ENCODE measurements at places on chromosomes 7 and 10.

DNA sequence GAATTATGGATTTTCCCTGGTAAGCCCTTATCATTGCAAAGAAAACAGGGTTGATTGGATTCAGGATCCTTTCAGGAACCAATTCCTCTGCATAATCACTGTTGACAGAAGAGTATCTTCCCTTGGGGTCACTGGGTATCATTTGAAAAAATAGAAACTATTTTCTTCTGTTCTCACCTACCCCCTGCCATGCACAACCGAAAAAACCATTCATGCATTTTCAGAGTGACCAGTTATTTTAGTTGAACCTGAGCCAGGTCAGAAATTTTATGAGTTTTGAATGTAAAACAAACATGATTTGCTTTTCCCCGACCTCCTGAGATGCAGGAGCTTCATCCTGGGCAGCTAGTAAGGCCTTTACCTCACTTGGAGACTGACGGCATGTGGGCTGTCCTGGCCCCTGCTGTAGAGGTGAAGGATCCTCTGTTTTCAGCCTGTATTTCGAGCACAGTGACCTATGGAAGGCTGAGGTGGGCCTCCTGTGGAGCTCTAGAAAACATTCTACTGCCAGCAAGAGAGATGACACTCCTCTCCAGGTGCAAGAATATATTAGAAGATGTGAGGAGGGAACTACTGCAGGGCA is 30.1 kb downstream of the TMEM178B start:
- no peaks in the 10 kb centered on the region for H3K4me1 ChIP-seq
- DNase-seq = no peak
- H3K27me3 ChIP-seq = no peaks in the 10 kb centered on the region
- no peak overlapping the region for H3K4me3 ChIP-seq

DNA sequence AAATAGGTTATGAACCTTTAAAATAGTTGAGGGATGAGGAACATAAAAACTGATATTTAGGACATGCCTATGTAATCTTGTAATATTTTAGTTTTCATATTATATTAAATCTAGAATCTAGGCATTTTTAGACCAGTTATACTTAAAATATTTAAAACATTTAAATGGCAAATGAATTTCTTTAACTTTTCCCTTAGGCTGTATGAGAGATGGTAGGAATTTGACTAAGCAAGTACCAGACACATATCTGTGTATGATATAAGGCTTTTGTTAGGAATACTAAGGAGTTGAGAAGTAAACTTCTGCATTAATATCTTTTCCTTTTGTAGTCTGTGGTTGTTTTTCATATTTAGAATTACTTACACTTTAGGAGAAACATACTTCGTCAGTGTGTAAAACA is 25.1 kb downstream of the SEPTIN7 start:
- H3K27ac ChIP-seq = no peak overlapping the region
- H3K36me3 ChIP-seq = no peaks in the 10 kb centered on the region
- DNase-seq = no peak
- no peaks in the 10 kb centered on the region for H3K27me3 ChIP-seq
- H3K4me1 ChIP-seq = peaks cover 54% of the 10 kb centered on the region

DNA sequence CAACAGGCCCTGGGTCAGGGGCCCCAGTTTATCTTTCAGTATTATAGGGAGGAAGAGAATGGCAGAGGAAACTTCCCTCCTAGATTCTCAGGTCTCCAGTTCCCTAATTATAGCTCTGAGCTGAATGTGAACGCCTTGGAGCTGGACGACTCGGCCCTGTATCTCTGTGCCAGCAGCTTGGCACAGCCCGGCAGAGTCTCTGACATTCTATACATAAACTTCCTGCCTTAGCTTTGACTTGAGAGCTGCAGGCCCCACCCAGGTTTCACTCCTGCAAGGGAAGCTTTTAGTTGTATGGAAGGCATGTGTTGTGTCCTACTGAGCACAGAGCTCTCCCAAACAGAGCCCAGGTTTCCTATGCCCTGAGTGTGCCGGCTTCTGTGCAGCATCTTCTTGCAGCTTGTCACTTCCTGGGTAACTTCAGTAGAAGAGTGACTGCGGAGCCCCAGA is 205.6 kb upstream of the PRSS58 start:
- no peak overlapping the region for H3K4me3 ChIP-seq
- no peaks in the 10 kb centered on the region for H3K27me3 ChIP-seq
- no peak overlapping the region for H3K27ac ChIP-seq
- no peaks in the 10 kb centered on the region for H3K36me3 ChIP-seq
- DNase-seq = no peak

GRCh38 chr7:99672573-99672972 is 7.2 kb downstream of the CYP3A5 start:
- H3K36me3 ChIP-seq = no peaks in the 10 kb centered on the region
- H3K27ac ChIP-seq = no peak overlapping the region
- no peak for DNase-seq
- no peaks in the 10 kb centered on the region for H3K27me3 ChIP-seq
- H3K4me1 ChIP-seq = no peaks in the 10 kb centered on the region
- H3K4me3 ChIP-seq = no peak overlapping the region

GRCh38 chr10:17857040-17857439 is 47.9 kb downstream of the MRC1 start:
- H3K4me1 ChIP-seq = no peaks in the 10 kb centered on the region
- H3K36me3 ChIP-seq = no peaks in the 10 kb centered on the region
- no peaks in the 10 kb centered on the region for H3K27me3 ChIP-seq

DNA sequence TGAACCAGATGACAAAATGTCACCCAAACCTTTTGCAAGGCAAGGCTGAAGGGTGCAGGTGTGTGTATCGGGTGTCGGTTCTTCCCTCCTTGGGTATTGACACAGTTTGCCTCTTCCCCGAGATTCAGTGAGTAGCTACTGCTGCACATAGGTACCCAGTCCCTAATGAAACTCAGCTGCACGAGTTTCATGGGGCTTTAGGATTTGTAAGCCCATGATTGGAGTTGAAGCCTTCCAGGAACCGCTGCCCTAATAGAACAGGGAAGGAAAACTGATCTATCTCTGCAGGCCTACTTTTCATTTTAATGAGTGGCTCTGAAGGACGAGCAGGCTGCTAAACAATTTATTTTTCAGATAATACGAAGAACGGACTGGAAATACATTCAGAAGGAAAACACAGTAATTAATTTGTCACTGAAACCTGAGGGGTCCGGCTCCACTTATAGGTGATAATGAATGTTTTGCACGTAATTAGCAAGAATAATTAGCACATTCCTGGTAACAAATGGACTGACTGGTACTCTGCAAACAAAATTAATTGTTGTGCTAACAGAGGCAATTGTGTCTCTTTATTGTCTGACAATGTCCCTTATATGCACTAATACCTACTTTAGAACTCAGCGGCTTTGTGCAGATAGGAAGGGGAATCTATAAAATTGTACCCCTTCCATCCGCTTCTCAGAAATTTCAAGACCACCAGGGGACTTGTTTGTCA is 49.6 kb upstream of the FZD8 start:
- no peak overlapping the region for H3K27ac ChIP-seq
- DNase-seq = no peak
- H3K27me3 ChIP-seq = peaks cover 32% of the 10 kb centered on the region
- no peak overlapping the region for H3K4me3 ChIP-seq

DNA sequence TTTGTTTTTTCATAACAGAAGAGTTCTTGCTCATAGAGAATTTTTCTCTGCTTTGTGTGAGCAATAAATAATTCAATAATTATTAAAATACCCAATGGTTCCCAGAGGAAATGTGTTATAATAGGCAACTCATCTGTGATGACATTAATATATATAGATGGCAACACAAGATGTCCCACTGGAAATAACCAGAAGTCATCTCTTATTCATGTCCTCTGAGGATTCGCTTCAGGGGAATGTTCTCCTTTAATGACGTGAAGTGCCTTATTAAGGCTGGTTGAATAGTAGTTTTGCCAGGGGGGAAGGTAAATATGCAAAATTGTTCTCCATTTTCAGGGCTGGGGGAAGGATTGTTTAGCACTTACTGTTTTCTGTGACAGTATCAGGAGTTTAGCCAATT is 3.1 kb downstream of the SLC39A12 start:
- no peaks in the 10 kb centered on the region for H3K27me3 ChIP-seq
- no peak overlapping the region for H3K27ac ChIP-seq
- no peaks in the 10 kb centered on the region for H3K36me3 ChIP-seq
- no peak for DNase-seq
- no peaks in the 10 kb centered on the region for H3K4me1 ChIP-seq

GRCh38 chr7:158008267-158008666 is 579.4 kb downstream of the PTPRN2 start:
- H3K4me1 ChIP-seq = no peaks in the 10 kb centered on the region
- no peaks in the 10 kb centered on the region for H3K27me3 ChIP-seq
- DNase-seq = no peak
- H3K36me3 ChIP-seq = no peaks in the 10 kb centered on the region
- no peak overlapping the region for H3K4me3 ChIP-seq

- no peaks in the 10 kb centered on the region for H3K27me3 ChIP-seq
- H3K4me3 ChIP-seq = peak overlapping the region; percentile 94
- no peak overlapping the region for H3K27ac ChIP-seq
- peaks cover 15% of the 10 kb centered on the region for H3K4me1 ChIP-seq
Measured at GRCh38 chr10:58515291-58515941, 2.7 kb downstream of the BICC1 start.

- peak overlapping the region; percentile 68 for H3K4me3 ChIP-seq
- H3K27me3 ChIP-seq = peaks cover 18% of the 10 kb centered on the region
- peak; percentile 90 for DNase-seq
- peak overlapping the region; percentile 52 for H3K27ac ChIP-seq
Measured at GRCh38 chr7:1664711-1665548, 5.1 kb upstream of the ELFN1 start.

DNA sequence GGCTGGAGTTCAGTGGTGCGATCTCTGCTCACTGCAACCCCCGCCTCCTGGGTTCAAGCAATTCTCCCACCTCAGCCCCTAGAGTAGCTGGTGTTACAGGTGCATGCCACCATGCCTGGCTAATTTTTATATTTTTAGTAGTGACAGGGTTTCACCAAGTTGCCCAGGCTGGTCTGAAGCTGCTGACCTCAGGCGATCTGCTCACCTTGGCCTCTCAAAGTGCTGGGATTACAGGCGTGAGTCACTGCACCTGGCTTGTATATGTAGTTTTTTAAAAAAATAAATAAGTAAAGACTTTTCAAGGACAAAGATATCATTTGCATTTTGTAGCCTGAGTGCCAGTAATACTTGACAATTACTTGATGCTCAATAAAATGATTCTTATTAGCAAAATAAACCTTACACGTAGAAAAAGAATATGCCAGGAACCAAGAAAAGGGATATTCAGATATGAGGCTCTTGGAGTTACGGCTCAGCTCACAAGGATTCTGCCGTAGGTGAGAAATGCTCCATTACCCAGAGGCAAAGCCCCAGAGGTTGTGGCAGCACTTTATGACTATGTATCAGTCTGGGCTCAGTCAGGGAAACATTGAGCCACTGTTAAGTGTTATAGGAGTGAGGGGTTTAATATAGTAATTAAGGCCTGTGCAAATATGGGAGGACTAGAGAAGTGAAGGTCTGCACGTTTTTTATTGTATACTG is 98.5 kb downstream of the TPST1 start:
- H3K27ac ChIP-seq = no peak overlapping the region
- no peaks in the 10 kb centered on the region for H3K4me1 ChIP-seq
- H3K27me3 ChIP-seq = no peaks in the 10 kb centered on the region
- no peaks in the 10 kb centered on the region for H3K36me3 ChIP-seq

DNA sequence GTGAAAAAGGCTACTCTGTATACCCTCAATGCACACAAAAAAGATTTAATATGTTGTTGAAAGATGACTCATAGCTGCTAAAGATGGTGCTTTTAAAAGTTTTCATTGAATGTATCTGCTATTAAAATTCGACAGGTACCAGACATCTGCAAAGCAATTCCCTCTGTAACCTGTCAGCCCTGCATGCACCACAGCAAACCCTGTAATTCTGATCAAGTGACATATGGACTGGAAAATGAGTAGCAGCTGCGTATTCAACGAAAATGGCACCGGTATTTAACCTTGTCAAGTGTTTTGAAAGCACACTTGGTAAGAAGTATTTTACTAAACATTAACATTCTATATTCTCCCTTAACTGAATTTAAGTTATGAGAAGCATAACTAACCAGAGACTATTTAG is 58.2 kb upstream of the PTPRN2 start:
- no peaks in the 10 kb centered on the region for H3K27me3 ChIP-seq
- no peak overlapping the region for H3K4me3 ChIP-seq
- no peak overlapping the region for H3K27ac ChIP-seq
- no peaks in the 10 kb centered on the region for H3K36me3 ChIP-seq
- H3K4me1 ChIP-seq = no peaks in the 10 kb centered on the region

DNA sequence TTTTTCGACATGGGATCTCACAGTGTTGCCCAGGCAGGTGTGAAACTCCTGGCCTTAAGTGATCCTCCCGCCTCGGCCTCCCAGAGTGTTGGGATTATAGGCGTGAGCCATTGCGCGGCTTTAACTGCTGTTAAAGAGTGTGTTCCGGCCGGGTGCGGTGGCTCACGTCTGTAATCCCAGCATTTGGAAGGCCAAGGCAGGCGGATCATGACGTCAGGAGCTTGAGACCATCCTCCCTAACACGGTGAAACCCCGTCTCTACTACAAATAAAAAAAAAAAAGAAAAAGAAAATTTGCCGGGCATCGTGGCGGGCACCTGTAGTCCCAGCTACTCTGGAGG is 1.1 kb downstream of the RABGEF1 start:
- peak overlapping the region; percentile 84 for H3K4me3 ChIP-seq
- peak overlapping the region; percentile 95 for H3K27ac ChIP-seq
- peak; percentile 37 for DNase-seq
- no peaks in the 10 kb centered on the region for H3K27me3 ChIP-seq

DNA sequence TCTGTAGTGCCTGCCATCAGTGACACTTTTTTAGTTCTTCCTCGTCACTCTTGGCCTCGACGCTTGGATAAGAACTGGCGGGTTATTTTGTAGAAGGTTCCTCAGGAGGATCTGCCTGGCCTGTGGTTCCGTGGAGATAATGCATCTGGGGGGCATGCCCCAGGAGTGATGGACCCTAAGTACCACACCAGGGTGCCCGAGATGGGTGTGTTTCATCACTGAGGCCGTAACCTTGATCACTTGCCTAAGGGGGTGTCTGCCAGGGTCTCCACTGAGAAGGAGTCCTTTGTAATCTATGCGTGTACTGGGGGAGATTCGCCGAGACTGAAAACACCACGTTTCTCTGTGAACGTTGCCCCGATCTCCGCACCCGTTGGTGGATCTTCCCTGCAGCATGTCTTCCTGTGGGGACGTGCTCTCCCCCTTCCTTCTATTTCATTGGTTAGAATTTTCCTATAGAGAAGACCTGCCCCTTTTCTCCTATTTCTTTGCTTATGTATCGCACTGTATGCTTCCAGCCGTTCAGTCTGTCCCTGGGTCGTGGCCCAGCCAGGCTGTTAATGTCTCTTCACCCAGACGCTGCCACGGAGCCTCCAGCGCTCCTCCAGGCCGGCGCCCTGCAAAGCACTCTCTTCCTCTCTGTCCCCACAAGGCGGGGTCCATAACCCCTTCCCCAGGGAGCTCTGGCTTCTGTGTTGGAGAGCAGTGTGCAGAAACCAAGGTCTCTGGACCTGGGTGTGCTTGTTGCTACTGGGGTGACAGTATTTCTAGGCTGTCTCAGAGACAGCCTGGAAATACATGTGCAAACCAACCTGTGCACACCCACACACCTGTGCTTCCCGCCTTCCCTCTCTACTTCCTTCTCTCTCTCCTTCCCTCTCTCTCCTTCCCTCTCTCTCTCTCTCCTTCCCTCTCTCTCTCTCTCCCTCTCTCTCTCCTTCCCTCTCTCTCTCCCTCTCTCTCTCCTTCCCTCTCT is 14.4 kb upstream of the DPYSL4 start:
- H3K27me3 ChIP-seq = peaks cover 33% of the 10 kb centered on the region
- H3K36me3 ChIP-seq = no peaks in the 10 kb centered on the region
- no peak overlapping the region for H3K27ac ChIP-seq
- H3K4me1 ChIP-seq = no peaks in the 10 kb centered on the region
- DNase-seq = no peak
